ENCODE measurements at places on chromosomes 6 and 20.

GRCh38 chr6:42338744-42339222 lies 112.9 kb downstream of the TRERF1 start:
- DNase-seq = peak; percentile 75

- no peak for DNase-seq
These were observed 5.1 kb downstream of the UBE2C start for GRCh38 chr20:45817376-45818194.

- DNase-seq = peak; percentile 91
These were observed 9.2 kb downstream of the FOXS1 start for GRCh38 chr20:31835977-31836852.

GRCh38 chr20:49990271-49990720 lies 7.5 kb downstream of the SNAI1 start:
- no peak for DNase-seq

GRCh38 chr6:167738386-167738785 lies 88.3 kb upstream of the AFDN start:
- no peak for DNase-seq

DNA sequence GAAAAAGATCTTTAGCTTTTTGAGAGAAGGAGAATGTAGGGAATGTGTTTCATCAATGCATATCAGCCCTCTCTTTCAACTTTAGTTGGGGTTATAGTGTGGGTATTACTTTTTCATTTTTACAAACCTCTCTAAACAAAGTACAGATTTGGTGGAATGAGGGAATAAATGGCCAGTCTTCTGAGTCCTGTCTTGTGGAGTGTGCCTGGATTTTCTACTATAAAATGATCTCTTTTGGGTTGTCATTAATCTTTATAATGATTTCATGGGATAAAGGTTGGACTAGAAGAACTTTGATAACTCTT lies 209.3 kb downstream of the RNF144B start:
- DNase-seq = no peak

DNA sequence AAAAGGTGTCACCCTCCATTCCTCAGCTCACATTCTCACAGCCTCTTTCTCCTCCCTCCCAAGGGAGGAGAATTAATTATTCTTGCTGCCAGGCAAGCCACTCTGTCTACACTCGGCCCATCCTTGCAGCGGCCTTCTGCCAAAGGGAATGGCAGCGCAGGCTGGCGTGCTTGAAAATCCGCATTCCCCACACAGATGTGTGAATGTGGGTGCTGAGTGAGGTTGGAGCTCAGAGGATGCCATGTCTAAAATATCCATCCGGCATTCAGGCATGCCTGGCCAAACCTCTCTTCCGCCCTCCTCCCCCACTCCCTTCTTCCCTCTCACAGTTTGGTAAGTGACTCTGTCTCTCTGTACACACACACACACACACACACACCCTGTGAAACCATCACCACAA lies 27.7 kb downstream of the PNPLA1 start:
- DNase-seq = no peak

- DNase-seq = no peak
These were observed 296 bp downstream of the DZANK1 start for GRCh38 chr20:18466574-18466893.

GRCh38 chr6:23040899-23041298 lies 471.5 kb downstream of the HDGFL1 start:
- DNase-seq = no peak

- no peak for DNase-seq
These were observed 76.8 kb downstream of the BMP6 start for GRCh38 chr6:7802662-7803061.

GRCh38 chr6:54291738-54292137 lies 16.5 kb upstream of the TINAG start:
- DNase-seq = peak; percentile 27

- DNase-seq = no peak
These were observed 31.2 kb downstream of the CITED2 start for GRCh38 chr6:139343052-139343750.

GRCh38 chr6:43966853-43967718 lies 160.2 kb downstream of the MRPL14 start:
- no peak for DNase-seq

- DNase-seq = no peak
These were observed 28.2 kb upstream of the TAB2 start for GRCh38 chr6:149289192-149289781.

GRCh38 chr20:25574411-25574810 lies 10.9 kb downstream of the NINL start:
- peak; percentile 47 for DNase-seq

DNA sequence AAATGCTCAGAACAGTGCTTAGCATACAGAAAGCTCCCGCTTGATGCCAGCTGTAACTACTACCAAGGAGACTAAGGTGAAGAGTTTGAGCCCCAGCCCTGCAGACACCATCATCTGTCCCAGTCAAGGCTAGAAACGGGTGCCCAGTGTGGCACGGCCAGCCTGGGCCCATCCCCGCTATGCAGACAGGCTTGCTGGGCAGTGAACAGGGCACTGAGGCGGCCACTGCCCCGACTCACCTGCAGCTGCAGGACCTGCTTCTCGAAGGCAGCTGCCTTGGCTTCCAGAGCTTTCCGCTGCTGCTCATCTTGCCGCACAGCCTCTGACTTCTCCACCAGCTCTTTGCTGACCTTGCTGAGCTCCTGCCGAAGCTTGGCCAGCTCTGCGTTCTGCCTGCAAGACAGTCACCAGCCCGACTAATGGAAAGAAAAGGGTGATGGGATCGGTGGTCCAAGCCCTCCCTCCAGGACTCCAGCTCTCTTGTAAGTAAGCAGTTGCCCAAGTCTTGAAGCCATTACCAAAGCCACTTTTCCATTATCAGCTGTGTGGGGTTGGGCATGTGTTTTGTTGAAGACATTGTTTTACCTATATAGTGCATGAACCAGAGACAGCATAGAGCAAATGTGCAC lies 48.7 kb downstream of the RRBP1 start:
- DNase-seq = no peak

DNA sequence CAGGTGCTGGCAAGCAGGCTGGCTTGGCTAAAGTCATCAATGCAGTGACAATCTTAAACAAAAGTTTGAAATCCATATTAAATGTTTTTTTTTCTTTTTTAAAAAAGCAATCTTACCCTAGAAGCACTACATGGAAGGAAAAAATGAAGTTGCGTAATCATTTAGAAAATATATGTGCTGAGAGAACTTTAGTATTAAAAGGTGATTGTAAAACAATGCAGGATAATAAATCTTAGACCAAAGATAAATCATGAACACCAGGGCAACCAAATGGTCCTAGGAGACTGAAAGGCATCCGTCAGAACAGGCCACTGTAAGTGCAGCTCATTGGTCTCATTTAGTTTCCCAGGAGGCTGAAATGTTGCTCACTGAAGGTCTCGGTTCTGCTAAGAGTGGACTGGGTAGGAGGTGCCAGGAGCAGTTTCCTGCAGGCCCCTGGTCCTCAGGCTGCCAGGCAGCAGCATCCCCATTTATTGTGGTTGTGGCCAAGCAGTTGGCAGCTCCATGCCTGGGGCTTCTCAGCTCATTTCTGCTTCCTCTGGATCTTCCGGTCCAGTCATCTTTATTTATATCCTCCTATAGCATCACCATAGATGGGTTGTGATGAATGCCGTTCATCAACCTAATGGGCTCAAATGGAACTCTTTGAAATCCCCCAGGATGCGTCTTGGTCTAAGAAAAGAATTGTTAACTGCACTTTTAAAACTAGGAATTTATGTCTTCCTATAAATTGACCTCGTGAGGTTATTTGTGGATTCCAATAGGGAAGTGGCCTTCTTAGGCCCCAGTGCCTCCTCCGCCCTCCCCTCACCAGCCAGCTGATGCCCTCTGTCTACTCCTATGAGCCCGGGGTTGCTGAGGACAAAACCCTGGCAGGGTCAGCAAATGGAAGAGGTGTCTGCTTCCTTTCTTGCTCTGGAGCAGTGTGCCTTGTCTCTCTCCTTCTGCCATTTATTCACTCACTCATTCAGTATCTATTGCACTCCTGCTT lies 269.0 kb downstream of the UST start:
- no peak for DNase-seq

- peak; percentile 86 for DNase-seq
These were observed 48.4 kb downstream of the USP49 start for GRCh38 chr6:41846666-41847237.

DNA sequence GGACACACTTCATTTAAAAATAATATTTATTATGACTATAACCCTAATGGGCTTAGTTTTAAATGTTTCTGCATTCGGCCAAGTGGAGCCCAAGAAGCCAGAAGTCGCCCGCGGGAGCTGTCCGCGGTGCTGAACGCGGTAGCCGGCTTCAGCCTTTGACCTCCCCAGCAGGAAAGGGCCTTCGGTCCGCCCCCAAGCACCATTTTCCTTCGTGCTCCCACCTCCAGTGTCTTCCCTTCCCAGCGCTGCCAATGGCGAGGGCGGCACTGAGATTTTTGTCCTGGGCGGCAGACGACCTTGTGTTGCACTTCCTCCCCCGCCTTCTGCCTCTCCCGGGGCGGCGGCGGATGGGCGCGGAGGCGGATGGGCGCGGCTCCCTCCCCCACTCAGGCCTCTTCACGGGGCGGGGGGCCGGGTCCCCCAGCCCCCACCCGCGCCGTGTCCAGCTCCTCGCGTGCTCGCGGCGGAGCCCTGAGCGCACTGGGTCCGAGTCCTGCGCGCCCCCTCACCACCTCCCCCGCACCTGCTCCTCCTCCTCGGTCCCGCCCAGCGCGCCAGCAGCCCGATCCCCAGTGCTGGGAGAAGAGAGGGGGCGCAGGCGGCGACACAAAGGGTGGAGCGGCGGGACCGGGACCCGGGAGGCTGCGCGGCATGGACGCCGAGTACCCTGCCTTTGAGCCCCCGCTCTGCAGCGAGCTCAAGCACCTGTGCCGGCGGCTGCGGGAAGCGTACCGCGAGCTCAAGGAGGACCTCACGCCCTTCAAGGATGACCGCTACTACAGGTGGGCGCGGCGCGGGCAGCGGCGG lies 23.6 kb upstream of the TMEM181 start:
- DNase-seq = peak; percentile 66

GRCh38 chr6:90217506-90218127 lies 79.0 kb downstream of the BACH2 start:
- DNase-seq = no peak

DNA sequence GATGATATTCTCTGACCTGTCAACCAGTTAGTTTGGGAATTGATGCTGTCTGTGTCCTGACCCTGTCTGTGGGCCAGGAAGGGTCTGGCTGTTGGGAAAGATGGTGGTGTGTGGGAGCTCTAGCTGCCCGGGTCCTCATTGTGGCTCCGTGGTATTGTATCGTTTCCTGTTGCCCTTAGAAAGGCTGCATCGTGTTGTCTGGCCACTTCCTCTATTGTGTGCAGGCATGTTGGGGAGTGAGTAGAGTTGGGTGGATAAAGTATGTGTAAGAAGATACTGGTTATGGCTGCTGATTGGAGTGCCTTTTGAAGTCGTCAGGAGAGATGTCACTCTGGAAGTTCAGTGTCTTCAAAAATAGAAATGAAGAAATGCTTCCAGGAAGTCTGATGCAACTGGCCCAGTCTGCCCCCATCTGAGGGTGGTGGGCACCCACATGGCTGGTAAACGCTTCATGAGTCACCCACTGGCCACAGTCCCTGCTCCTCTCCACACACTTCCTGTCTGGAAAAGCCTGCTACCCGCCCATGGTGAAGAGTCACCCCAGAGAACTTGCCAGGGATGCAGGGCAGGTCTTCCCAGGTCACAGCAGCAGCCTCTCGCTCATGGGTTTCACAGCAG lies 27.9 kb downstream of the PPARD start:
- peak; percentile 49 for DNase-seq

DNA sequence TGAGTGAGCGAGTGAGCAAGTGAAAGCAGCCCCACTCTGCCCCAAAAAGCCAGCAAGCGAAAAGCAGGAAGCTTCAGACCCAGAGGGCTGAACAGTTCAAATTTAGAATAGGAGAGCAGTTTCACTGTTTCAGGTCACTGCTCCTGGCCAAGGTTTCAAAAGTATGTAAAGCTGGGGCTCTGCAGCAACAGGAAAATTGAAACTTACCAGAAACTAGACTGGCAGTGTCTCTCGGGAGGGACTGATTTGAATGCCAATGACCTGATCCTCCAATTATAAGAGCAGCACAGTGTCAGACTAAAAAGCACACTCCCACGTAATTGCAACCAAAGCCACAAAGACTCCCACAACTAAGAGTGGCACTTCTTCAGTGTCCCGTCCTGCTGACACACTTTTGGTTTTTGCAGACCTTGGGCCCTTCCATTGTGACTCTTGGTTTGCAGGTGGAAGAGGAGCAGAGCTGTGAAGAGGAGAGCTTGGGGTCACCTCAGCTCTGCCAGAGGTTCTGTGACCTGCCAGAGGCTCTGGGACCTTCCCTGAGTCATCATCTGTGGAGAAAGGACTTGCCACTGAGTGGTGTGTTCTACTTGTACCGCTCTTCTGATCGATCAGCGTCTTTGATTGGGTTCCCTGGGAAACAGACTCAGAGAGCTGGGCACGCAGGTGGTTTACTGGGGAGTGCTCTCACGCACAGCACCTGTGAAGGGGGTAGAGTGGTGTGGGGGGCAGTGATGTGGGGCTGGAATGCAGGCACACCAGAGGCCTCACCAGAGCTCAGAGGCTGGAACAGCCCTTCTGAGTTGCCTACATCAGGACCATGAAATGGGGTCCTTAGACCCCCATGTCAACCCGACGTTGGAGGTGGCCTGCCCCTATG lies 52.7 kb upstream of the PTGIS start:
- no peak for DNase-seq

- no peak for DNase-seq
These were observed 115.2 kb upstream of the RUNX2 start for GRCh38 chr6:45212976-45213375.

- no peak for DNase-seq
These were observed 34.7 kb downstream of the BMP2 start for GRCh38 chr20:6802227-6802626.

DNA sequence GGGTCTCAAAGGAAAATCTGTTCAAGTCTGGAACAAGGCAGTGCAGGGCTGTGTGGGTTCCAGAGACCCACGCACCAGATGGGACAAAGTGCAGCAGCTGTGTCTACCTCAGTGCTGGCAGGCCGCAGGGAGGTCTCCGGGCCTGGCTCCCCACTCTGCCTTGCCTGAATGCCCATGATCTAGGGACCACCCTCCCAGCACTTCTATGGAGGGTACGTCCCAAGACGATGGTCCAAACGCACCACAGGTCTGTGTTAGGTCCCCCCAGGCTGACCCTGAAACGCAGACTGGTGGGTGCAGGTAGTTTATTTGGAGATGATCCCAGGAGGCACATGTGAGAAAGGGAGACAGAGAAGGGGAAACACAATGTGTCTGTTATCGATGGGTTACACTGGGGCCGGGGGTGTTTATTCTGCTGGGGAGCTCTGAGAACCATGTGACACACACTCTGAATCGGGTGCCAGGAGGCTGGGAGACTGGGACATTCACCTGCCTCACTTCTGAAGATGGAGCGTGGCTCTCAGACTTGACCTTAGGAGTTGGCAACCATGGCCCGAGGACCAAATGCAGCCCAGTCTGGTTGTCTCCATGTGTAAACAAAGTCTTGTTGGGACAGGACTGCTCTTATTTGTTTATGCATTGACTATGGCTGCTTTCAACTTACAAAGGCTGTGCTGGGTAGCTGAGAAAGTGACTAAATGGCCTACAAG lies 21.7 kb downstream of the CST9L start:
- DNase-seq = no peak

DNA sequence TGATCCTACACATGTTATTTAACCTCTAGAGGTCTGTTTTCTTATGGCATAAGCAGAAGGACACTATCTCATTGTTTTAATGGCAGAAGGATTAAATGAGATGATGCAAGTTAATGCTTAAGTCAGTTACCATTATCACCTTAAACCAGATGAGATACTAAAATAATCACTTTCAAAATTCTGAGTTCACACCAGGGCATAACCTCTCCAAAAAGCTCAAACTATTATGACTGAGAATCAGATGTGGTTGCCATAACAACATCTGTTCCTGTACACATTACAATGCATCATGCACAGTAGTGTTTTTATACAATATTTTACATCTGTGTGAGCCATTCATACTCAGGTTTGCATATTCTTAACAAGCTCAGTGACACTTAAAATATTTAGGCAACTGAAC lies 10.2 kb downstream of the ADNP start:
- DNase-seq = no peak

Measured in COLO829 (cell line).